Pancreas (tissue), 10 donors: ENCODE measurements at places on chromosomes 5 and 9. TPM values are rescaled to one million over a fixed set of nuclear protein-coding genes. Genes with fewer than 3 reads are reported as not detected.

Gene DUSP1
- 68.7 TPM for total RNA-seq

Gene PIP5K1B
- 6.3 TPM for total RNA-seq

Gene CBY3
- total RNA-seq, result not detected

Gene OR1J2
- not detected for total RNA-seq

Gene NREP
- 6.3 TPM for total RNA-seq

Gene PCDHB13
- total RNA-seq, result 2.8 TPM

Gene SHOC1
- 0.08 TPM for total RNA-seq

Gene SLC34A3
- total RNA-seq, result not detected

Gene ABO
- 5.0 TPM for total RNA-seq

Gene IFNB1
- total RNA-seq, result not detected

Gene SAPCD2
- total RNA-seq, result 0.69 TPM

Gene NXNL2
- total RNA-seq, result not detected

Gene QRFP
- not detected for total RNA-seq

DNA sequence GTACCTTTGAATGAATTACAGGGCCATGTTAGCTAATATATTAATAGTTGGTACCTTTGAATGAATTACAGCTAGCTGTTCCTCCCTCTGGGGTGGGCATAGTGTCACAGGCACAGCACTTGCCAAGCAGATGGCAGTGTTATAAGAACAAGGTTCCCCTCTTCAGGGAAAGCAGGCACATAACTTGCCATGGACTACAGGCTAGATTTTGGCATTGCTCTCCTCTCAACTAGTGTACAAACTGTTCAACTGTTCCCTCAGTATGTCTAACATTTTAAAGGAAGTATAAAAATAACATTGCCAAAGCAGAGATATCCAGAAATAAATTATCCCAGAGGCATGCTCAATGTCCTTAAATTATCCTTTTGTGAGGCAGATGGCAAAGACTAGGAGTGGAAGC, 33.7 kb downstream of the ABITRAM start:
- H3K36me3 ChIP-seq, result no peaks in the 10 kb centered on the region
- H3K27me3 ChIP-seq, result no peaks in the 10 kb centered on the region
- H3K4me3 ChIP-seq, result no peak overlapping the region
- no peak overlapping the region for H3K27ac ChIP-seq

DNA sequence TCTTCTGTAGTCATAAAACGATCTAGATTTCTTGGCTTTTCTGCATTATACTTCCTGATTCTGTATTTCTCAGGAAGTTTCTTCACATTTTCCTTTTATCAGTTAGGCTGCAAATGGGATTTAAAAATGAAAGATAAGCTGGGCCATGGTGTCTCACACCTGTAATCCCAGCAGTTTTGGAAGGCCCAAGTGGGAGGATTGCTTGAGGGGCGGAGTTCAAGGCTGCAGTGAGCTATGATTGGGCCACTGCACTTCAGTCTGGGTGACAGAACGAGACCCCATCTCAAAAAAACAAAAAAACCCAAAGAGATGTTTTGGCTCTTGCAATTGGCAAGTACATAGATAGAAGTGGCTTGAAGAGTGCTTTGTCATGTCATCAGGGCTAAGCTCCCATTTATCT, 26.2 kb upstream of the APC start:
- H3K27ac ChIP-seq, result no peak overlapping the region
- no peaks in the 10 kb centered on the region for H3K27me3 ChIP-seq
- no peaks in the 10 kb centered on the region for H3K36me3 ChIP-seq
- no peak for DNase-seq

GRCh38 chr9:82783045-82783444, 279.9 kb downstream of the RASEF start:
- no peak overlapping the region for H3K27ac ChIP-seq
- H3K36me3 ChIP-seq, result no peaks in the 10 kb centered on the region
- DNase-seq, result no peak
- H3K4me1 ChIP-seq, result no peaks in the 10 kb centered on the region
- no peak overlapping the region for H3K4me3 ChIP-seq

- H3K4me1 ChIP-seq, result no peaks in the 10 kb centered on the region
- H3K4me3 ChIP-seq, result no peak overlapping the region
- H3K27ac ChIP-seq, result no peak overlapping the region
- H3K36me3 ChIP-seq, result no peaks in the 10 kb centered on the region
- no peaks in the 10 kb centered on the region for H3K27me3 ChIP-seq
Observed at GRCh38 chr9:119802621-119803020, 433.4 kb upstream of the BRINP1 start.

GRCh38 chr9:99680191-99680590, 141.5 kb upstream of the NR4A3 start:
- H3K27ac ChIP-seq, result no peak overlapping the region
- H3K27me3 ChIP-seq, result no peaks in the 10 kb centered on the region
- no peak overlapping the region for H3K4me3 ChIP-seq
- H3K36me3 ChIP-seq, result no peaks in the 10 kb centered on the region
- no peaks in the 10 kb centered on the region for H3K4me1 ChIP-seq

DNA sequence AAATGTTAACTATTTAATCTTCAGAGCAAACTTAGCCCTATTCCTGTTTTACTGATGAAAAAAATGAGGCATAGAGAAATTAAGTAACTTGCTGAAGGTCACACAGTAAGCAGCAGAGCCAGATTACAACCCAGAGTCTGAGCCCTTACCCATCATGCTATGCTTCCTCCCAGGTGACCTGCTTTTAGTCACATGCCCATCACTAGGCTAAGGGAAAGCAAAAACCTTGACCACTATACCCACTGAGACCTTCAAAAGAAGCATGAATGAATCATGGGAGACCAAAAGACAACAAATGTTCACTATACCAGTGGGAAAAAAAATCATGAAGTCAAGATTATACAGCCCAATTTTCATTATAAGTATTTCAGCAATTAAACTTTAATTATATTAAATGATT, 5.3 kb upstream of the HAUS6 start:
- no peaks in the 10 kb centered on the region for H3K36me3 ChIP-seq
- DNase-seq, result no peak
- no peak overlapping the region for H3K4me3 ChIP-seq
- no peak overlapping the region for H3K27ac ChIP-seq
- no peaks in the 10 kb centered on the region for H3K4me1 ChIP-seq
- no peaks in the 10 kb centered on the region for H3K27me3 ChIP-seq

- H3K27ac ChIP-seq, result no peak overlapping the region
- no peaks in the 10 kb centered on the region for H3K4me1 ChIP-seq
- no peaks in the 10 kb centered on the region for H3K27me3 ChIP-seq
- no peaks in the 10 kb centered on the region for H3K36me3 ChIP-seq
Observed at GRCh38 chr5:176736301-176736930, 73.9 kb upstream of the UNC5A start.

GRCh38 chr9:126681336-126681735, 67.6 kb downstream of the LMX1B start:
- no peak overlapping the region for H3K27ac ChIP-seq
- DNase-seq, result no peak
- no peaks in the 10 kb centered on the region for H3K27me3 ChIP-seq
- no peak overlapping the region for H3K4me3 ChIP-seq
- no peaks in the 10 kb centered on the region for H3K36me3 ChIP-seq

- H3K36me3 ChIP-seq, result no peaks in the 10 kb centered on the region
- no peak for DNase-seq
Observed at GRCh38 chr5:33244441-33245150, 196.2 kb upstream of the TARS1 start.

- no peaks in the 10 kb centered on the region for H3K27me3 ChIP-seq
- DNase-seq, result no peak
- H3K4me1 ChIP-seq, result no peaks in the 10 kb centered on the region
- no peak overlapping the region for H3K27ac ChIP-seq
- H3K4me3 ChIP-seq, result no peak overlapping the region
Observed at GRCh38 chr5:155783791-155784190, 543.2 kb upstream of the SGCD start.

- no peaks in the 10 kb centered on the region for H3K4me1 ChIP-seq
- H3K27ac ChIP-seq, result no peak overlapping the region
Observed at GRCh38 chr5:4511996-4512656, 628.0 kb upstream of the ADAMTS16 start.

GRCh38 chr9:5375091-5375490, 35.4 kb upstream of the RLN1 start:
- no peak for DNase-seq
- H3K4me3 ChIP-seq, result no peak overlapping the region
- H3K27ac ChIP-seq, result no peak overlapping the region
- H3K36me3 ChIP-seq, result no peaks in the 10 kb centered on the region
- H3K4me1 ChIP-seq, result no peaks in the 10 kb centered on the region

DNA sequence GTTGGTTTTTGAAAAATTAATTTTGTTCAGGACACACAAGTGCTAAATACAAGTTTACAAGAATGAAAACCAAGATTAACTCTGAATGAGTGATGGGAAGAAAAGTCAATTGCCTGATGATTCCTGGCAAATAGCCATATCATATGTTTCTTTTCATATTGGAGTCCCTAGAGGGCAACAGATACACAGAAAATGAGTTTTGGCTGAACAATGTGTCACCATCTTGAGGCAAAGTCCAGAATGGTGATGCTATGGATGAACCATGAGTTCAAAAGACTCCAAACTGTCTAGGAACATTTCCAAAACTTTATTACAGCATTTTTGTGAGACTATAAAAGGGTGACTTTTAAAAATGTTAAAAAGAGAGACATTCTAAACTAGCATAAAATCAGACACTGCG, 382.9 kb downstream of the TMEM161B start:
- no peaks in the 10 kb centered on the region for H3K36me3 ChIP-seq
- no peaks in the 10 kb centered on the region for H3K27me3 ChIP-seq
- H3K27ac ChIP-seq, result no peak overlapping the region
- no peak overlapping the region for H3K4me3 ChIP-seq
- DNase-seq, result no peak

- peak; percentile 49 for DNase-seq
- H3K27me3 ChIP-seq, result no peaks in the 10 kb centered on the region
- peak overlapping the region; percentile 95 for H3K4me3 ChIP-seq
- no peaks in the 10 kb centered on the region for H3K36me3 ChIP-seq
Observed at GRCh38 chr9:128552744-128553440, 505 bp downstream of the SPTAN1 start.

DNA sequence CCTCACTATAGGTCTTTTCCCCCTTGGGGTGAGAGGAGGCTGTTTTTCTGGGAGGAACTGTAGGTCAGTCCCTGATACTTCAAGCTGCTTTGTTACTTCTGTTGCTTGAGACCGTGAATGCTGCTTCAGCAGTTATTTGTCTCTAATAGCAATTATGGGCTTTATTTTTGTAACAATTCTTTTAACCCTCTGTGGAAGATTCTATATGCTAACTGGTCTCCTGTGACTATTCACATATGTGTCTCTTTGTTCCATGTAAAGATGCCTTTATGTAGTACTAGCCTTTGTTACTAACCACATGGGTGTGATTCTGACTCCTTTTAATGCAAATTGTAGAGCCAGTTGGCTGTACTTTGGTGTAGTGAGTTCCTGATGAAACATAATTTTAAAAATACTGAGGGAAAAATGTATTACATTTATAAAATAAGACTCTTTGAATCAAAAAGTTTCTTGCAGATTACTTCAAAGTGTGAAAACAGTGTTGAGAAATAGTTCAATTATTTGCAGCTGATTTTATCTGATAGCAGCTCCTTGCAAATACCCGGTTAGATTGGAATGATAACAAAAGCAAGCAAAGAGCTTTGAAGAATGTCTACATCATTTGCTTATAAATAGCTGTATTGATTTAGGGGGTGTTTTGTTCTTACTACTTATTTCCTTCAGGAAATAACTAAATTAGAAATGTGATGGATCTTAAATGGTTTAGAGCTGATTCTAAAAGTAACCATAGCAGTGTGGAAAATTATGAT, 46.6 kb downstream of the ANGPTL2 start:
- H3K36me3 ChIP-seq, result no peaks in the 10 kb centered on the region
- H3K27ac ChIP-seq, result no peak overlapping the region
- DNase-seq, result no peak
- peaks cover 5% of the 10 kb centered on the region for H3K4me1 ChIP-seq

- no peaks in the 10 kb centered on the region for H3K36me3 ChIP-seq
- no peaks in the 10 kb centered on the region for H3K4me1 ChIP-seq
- H3K27ac ChIP-seq, result no peak overlapping the region
- DNase-seq, result no peak
Observed at GRCh38 chr5:53416144-53416738, 64.2 kb upstream of the FST start.

- no peaks in the 10 kb centered on the region for H3K36me3 ChIP-seq
- H3K27ac ChIP-seq, result no peak overlapping the region
- no peak overlapping the region for H3K4me3 ChIP-seq
- H3K27me3 ChIP-seq, result no peaks in the 10 kb centered on the region
- DNase-seq, result no peak
Observed at GRCh38 chr5:37871023-37871815, 31.4 kb upstream of the GDNF start.

- no peak overlapping the region for H3K4me3 ChIP-seq
- no peaks in the 10 kb centered on the region for H3K36me3 ChIP-seq
- peaks cover 4% of the 10 kb centered on the region for H3K4me1 ChIP-seq
- no peaks in the 10 kb centered on the region for H3K27me3 ChIP-seq
- no peak overlapping the region for H3K27ac ChIP-seq
Observed at GRCh38 chr9:77883846-77884771, 147.5 kb downstream of the GNAQ start.

GRCh38 chr5:138743484-138743883, 9.7 kb upstream of the CTNNA1 start:
- no peaks in the 10 kb centered on the region for H3K36me3 ChIP-seq
- no peak for DNase-seq
- no peaks in the 10 kb centered on the region for H3K4me1 ChIP-seq

DNA sequence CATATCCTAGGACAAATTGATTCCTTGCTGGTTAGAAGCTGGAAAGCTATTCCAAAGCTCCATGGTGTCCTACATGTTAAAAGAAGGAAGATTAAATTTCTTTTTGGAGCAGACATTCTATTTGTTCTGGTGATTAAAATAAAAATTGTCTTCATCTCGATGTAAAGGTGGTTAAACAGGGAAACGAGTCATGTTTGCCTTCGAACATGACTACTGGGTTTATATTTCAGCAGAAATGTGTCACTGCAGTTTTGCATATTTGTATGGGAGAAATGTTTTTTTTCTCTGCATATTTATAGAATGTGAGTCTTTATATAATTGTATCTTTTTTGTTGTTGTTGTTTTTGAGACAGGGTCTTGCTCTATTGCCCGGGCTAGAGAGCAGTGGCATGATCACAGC, 36.4 kb downstream of the ADAMTS12 start:
- DNase-seq, result no peak
- H3K36me3 ChIP-seq, result no peaks in the 10 kb centered on the region
- no peak overlapping the region for H3K4me3 ChIP-seq
- H3K4me1 ChIP-seq, result no peaks in the 10 kb centered on the region

- H3K27ac ChIP-seq, result no peak overlapping the region
- DNase-seq, result no peak
- H3K27me3 ChIP-seq, result no peaks in the 10 kb centered on the region
- H3K4me1 ChIP-seq, result no peaks in the 10 kb centered on the region
Observed at GRCh38 chr5:149935431-149935901, 9.1 kb downstream of the PDE6A start.

- H3K36me3 ChIP-seq, result peaks cover 20% of the 10 kb centered on the region
- no peak overlapping the region for H3K27ac ChIP-seq
- H3K4me1 ChIP-seq, result peaks cover 11% of the 10 kb centered on the region
- no peak overlapping the region for H3K4me3 ChIP-seq
- peak; percentile 59 for DNase-seq
Observed at GRCh38 chr5:150649108-150650020, 8.9 kb downstream of the SYNPO start.

DNA sequence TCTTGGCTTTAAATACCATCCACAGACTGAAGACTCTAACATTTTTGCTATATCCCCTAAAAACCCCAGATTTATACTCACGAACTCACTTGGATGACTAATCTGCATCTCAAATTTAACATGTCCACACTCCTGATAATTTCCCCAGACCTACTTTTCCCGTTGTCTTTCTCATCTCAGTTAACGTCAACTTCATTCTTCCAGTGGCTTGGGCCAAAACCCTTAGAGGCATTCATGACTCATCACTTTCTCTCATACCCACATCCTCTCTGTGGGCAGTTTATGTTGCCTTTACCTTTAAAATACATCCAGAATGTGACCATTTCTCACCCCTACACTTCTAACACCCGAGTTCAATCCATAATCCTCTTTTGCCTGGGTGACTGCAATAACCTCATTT, 96.7 kb downstream of the EDIL3 start:
- H3K36me3 ChIP-seq, result no peaks in the 10 kb centered on the region
- no peaks in the 10 kb centered on the region for H3K27me3 ChIP-seq
- no peak overlapping the region for H3K4me3 ChIP-seq
- H3K4me1 ChIP-seq, result no peaks in the 10 kb centered on the region
- no peak for DNase-seq
